ENCODE measurements at places on chromosomes 6 and 20.
A peak's percentile ranks its signal among the peaks of the same experiment; 100 is the strongest.

- DNase-seq: no peak
These were observed 21.6 kb downstream of the TFAP2B start for GRCh38 chr6:50840112-50840810.

DNA sequence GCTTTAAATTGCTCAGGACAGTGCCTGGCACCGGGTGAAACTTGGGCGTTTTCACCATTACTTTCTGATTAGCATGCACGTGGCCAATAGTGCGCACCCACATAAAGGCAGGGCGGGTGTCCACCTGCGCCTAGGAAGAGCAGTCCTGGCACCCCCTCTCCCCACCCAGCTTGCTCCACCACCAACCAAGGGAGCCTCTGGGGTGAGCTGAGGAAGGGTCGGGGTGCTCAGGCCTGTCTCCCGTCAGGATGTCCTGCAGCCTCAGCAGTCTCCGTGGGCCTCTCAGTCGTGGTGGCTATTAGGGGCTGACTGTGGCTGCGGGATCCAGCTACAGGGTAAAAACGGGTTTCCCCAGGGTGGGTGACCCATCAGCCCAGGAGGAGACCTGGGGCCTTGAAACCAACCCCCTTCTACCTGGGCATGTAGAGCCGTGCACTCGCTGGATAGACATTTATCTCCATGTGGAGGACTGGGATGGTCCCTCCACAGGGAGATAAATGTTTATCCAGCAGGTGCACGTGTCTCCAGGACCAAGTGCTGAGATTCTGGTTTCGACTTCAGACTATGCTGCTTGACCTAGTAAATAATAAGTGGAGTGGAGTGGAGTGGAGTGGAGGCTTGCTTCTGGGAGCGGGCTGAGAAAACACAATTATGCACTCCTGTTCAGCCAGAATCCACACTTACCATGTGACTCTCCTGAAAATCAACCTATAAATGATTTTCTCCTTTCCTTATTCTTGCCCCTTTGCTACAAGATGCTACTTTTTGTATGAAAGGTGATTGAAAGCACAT, 91.1 kb downstream of the ZDHHC14 start:
- DNase-seq: no peak

DNA sequence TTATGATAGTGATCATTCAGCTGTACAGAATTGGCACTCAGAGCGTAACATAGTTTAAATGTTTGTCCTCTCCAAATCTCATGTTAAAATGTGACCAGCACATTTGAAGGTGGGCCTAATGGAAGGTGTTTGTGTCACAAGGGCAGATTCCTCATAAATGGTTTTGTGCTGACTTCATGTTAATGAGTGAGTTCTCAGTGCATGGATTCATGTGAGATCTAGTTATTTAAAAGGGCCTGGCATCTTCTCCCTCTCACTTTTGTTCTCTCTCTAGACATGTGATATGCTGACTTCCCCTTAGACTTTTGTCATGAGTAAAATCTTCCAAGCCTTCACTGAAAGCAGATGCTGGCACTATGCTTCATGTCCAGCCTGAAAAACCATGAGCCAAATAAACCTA, 452.4 kb upstream of the PTCHD4 start:
- no peak for DNase-seq

- no peak for DNase-seq
These were observed 147.3 kb downstream of the ZFAND3 start for GRCh38 chr6:37966801-37967200.

DNA sequence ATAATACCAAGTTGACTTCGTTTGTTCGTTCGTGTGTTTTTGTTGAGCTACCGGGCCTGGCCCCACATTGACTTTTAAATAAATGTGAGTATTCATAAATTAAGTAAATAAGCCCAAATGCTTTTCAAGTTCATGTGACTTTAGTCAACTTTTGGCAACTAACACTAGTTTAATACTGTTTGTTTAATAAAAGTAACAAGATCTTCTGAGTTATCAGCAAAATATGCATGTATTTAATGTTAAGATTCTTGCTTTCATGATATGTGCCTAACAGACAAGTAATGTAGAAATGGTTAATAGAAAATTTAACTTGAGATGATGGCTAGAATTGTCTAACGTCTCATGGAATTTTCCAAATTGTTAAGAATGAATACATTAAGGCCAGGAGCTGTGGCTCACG, 38.7 kb upstream of the ECI2 start:
- DNase-seq: no peak

DNA sequence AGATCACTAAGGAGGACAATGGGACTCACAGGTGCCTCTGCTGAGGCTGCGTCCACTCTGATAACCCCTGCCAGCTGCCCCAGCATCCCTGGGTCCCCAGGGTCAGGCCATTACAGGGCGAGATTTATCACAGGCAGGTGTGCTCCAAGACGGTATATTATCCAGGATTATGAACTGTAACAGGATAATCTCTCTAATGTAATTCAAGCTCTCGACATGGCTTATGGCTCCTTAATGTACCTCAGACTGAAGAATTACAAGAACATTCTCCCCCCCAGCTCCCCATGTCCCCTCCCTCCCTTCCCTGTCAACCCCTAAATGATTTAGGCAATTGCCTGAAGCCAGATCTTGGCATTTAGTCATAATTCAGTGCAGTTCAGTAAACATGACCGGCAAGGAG, 86.8 kb downstream of the NCR2 start:
- DNase-seq: no peak

GRCh38 chr6:12956991-12957320, 240.4 kb downstream of the PHACTR1 start:
- DNase-seq: no peak

- no peak for DNase-seq
These were observed 230.1 kb downstream of the NFATC2 start for GRCh38 chr20:51312480-51312783.

GRCh38 chr6:77764364-77764763, 111.5 kb downstream of the MEI4 start:
- no peak for DNase-seq

GRCh38 chr6:16760516-16761470, at the start of gene ATXN1:
Gene ATXN1 (minus strand): TSS chr6:16761460.
- DNase-seq: peak; percentile 15

DNA sequence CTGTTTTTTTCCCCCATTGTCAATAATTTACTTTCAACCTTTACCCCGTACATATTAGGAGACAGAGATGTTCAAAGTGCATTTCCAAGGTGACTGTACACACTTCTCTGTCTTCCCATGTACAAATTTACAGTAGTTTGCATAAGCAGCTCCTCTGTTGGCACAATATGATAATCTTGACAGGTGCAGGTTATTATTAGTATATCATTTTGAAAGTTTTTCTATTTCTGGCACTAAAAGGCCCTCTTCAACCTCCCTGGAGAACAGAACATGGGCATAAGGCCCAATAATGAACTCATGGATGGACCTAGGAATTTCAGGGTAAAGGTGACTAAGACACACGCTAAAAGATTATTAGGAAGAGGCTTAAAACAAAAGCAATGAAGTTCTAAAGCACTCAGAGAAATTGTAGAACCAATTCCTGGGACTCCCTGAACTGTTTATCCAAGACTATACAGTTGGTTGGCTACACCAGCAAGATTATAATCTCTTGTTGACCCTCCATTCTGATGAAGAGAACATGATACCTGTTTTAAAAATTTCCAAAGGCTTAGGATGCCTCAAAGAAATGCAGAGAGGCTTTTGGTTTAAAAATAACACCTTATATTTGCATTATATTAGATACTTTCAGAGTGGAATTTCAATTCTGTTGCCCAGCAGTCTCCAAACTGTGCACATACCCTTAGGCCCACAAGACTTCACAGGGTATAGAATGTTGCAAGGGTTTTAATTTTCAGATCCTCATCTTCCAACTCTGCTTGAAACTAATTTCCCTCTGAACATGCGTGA, 1.1 kb downstream of the AIG1 start:
- DNase-seq: no peak

DNA sequence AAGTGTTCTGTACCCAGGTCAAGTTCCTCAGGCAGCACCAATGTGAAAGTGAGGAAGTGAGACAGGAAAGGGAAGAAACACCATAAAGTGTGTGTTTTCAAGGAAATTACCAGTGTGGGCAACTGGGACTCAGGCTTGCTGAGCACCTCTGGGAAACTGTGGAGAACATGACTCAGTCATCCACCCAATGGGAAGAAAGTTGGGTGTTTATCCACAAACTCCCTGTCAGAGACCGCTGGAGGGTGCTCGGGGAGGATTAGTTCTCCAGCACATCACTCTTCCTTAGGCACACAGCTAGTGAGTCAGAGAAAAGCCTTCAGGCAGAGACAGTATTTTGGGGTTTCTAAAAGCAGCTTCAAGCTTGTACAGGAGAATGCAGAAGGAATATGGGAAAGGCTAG, 93.6 kb downstream of the PCSK2 start:
- DNase-seq: no peak

GRCh38 chr6:161091972-161092701, 100.6 kb downstream of the MAP3K4 start:
- no peak for DNase-seq

DNA sequence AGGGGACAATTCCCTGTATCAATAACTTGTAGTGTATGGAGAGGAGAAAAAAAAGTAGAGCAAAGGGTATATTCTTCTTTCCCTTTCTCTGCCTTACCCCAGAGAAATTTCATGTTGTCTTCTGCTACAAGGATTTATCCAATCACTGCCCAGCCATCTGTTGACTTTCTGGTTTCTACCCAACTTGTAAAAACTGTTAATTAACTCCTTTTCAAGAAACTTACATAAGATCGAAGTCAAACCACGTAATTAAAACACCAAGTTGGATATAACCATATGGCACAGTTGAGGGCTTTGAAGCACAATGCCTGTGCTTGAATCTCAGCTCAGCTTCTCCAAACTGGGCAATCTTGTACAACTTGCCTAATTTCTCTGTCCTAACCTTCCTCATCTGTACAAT, 99.5 kb downstream of the MAN1A1 start:
- no peak for DNase-seq

DNA sequence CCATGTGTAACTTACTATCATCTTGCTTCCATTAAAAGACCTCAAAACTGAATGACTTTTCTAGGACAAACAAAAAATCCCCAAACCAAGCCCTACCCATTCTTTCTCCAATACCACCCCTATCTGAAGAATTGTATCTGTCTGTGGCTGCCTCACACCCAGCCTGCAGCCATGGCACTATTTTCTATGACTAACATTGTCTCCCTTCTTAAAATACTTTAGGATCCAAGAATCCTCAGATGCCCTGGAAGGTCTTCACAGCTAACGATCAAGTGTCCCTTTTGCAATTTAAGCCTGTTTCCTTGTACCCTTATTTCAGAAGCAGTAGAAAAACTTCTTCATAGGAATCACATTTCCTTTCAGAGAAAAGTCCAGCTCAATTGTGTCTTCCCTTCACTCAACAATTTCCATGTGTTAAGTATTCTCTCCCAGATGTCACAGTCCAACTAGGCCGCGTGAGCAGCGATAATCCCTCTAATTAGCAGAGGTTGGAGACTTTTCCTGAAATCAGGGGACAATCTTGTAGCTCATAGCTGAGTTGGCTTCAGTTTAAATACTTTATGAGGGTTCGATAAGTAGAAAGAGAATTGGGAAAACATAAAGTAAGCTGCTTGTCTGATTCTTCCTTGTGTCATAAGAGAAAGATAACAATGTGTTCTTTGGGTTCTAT, 5.2 kb upstream of the MEP1A start:
- DNase-seq: no peak

DNA sequence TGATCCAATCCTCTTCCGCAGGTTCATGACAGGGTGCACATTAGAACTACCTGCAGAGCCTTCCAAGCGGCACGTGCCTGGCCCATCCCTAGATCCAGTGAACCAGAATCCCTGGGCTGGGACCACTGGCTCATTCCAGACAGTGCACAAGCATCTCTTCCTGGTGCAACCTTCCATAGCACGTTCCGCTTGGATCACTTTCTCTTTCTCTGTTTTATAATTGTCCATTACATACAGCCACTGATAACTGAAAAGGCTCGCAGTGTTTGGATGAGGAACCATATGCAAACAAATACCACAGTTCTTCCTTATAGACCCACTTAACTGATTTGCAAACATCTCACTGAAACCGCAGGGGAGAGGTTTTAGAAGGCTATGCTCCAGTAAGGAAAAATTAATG, 59.6 kb upstream of the DDR1 start:
- no peak for DNase-seq

- no peak for DNase-seq
These were observed 93.7 kb downstream of the PSMB1 start for GRCh38 chr6:170459451-170459850.

GRCh38 chr20:17856024-17856564, 112.5 kb downstream of the SNX5 start:
- DNase-seq: no peak

Data from stimulated activated CD4-positive, alpha-beta T cell treated with anti-CD3 and anti-CD28 coated beads, Interleukin-1b, Interleukin-23, amount 100 ng/mL, for 24 hours (primary cell).